Fibroblast of skin of left biceps (primary cell): ENCODE measurements at places on chromosomes 5 and 9.

- no peak for DNase-seq
Measured at GRCh38 chr9:38280251-38280800, 112.2 kb upstream of the ALDH1B1 start.

DNA sequence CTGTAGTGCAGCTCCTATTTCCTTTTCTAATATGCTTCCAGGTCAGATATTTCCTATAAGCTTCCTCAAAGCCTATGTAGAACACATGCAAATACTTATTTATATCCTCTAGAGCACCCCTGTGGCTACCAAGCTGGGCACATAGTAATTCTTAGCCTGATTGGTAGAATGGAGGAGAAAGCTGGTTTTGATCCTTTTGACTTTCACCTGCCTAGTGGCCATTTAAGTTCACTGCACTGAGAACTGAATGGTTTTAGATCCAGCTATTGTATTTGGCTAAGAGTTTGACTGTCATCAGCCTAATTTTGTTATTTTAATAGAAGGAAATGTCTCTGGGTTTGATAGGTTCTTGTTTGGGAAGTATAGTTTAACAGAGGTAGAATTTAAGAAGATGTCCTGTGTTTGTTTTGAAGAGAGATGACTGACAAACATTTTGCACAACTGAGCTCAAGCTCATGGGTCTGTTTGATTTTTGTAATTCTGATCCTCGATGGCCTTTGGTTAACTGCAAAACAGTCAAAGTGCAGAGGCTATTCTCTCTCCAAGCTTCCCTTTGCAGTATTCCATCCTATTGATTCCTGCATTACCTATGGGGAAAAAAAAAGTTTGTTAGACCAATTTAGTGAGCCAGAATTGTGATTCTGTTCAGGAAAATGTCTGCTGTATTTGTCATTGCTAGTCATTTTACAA is 85.4 kb downstream of the KCNN2 start:
- DNase-seq: no peak

DNA sequence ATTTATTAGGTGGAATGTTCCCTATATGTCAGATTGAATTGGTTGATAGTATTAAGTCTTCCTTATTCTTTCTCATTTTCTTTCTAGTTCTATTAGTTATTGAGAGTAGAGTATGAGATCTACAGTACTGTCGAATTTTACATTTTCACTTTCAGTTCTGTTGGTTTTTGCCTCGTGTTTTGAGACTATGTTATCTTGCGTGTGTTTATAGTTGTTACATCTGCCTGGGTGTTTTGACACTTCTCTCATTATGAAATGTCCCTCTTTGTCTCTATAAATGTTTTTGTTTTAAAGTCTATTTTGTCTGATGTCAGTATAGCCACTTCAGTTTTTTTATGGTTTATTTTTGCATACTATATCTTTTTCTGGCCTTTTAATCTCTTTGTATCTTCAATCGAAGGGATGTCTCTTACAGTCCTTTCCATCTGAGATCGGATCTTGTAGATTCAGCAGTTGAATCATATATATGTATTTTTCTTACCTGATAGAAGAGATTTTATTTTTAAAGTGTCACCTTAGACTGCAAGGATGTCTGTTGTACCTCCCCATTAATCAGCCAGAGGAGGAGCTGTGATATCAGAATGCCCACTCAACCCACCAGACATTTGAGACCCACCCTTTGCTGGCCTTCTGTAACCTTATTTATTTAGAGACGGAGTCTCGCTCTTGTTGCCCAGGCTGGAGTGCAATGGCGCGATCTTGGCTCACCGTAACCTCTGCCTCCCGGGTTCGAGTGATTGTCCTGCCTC is 20.7 kb downstream of the EHMT1 start:
- DNase-seq: no peak

DNA sequence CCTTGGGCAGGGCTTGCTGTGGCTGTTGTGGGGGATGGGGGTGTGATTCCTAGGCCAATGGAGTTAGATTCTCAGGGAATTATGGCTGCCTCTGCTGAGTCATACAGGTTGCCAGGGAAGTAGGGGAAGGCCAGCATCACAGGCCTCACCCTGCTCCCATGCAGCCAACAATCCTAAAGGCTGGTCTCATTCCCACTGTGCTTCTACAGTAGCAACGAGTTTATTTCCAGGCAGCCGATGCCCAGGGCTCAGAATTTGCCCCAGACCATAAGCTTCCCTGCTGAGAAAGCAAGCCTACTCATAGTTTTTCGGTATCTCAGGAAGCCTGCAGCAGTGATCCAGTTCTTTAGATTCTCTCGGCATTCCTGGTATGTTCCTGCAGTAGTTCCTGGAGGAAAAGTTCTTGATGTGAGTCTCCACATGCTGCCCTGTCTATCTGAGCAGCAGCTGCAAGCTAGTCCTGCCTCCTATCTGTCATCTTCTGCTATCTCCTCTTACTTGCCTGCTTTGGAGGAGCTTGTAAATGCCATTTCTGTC is 59.3 kb upstream of the SELENOP start:
- no peak for DNase-seq

DNA sequence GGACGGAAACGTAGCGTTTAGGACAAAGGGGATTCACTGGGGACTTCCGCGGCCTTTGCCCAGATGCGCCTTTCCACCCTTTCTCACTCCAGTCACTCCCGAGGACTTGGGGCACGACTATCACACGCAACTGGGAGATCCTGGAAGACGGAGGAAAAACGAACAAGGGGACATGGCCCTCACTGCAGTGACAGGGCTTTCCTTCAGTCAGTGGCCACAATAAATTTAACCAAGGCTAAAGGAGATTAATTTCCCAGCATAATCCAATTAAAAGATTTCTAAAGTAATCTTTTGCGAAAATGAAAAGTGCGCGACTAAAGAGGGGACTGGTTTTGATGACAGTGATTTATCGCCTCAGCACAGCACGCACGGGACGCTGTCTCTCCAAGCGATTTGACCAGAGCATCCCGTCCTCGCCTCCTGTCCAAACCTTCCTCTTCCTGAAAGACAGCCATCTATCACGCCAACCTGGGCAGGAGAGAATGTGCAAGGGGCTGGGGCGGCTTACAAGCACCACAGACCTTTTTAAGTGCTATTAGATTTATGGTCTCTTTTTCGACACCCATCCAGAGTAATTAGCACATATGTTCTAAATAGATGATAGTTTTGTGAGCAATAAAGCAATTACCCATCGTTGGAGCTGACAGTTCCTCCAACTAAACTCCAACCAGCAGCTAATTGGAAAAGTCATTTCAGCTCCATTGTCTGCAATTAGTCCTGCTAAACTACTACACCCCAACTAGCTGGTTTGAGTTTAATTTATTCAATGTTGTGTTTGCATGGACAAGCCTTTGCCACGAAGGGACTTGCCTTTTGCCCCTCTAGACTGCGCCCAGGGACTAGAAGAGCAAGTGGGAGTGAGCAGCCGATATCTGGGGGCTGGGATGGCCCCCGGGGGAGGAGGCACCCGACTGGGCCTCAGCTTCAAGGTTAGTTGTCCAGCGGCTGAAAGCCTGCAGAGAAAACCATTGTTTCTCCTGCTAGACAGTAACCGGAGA is 7.4 kb downstream of the NR2F1-AS1 start:
- no peak for DNase-seq
